ENCODE measurements at places on chromosomes 16 and 17.

DNA sequence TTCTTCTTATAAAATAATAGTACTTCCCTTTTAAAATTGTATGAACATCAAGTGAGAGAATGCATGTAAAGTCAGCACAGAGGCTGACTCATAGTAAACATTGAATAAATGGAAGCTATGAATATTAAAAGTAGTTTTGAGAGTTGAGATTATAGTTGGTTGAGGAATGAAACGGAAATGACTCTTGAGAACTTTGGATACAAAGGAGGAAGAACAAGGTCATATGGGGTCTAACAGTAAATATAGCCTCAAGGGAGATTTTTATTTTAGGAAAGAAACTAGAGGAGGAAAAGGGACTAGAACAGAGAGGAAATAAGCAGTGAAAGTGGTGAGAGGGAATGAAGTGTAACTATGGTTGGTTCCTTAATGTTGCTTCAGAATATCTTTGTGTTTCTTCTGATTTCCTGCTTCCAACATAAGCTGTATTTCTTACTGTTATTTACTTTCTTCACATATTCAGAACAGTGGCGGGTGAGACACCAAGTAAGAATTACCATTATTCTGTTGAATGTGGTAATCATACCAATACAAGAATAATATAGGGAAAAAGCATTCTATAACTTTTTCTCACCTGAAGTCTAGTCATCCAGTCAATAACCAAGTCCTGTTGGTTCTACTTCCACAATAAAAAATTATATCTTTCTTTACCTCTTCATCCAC lies 165.1 kb downstream of the CHD9 start:
- no peak for DNase-seq

GRCh38 chr16:69055008-69055407 lies 50.4 kb upstream of the HAS3 start:
- DNase-seq = no peak

- no peak for DNase-seq
Observed at GRCh38 chr17:46138473-46138872, 54.8 kb downstream of the KANSL1 start.

GRCh38 chr17:32297860-32298259 lies 32.2 kb downstream of the RHBDL3 start:
- DNase-seq = no peak

DNA sequence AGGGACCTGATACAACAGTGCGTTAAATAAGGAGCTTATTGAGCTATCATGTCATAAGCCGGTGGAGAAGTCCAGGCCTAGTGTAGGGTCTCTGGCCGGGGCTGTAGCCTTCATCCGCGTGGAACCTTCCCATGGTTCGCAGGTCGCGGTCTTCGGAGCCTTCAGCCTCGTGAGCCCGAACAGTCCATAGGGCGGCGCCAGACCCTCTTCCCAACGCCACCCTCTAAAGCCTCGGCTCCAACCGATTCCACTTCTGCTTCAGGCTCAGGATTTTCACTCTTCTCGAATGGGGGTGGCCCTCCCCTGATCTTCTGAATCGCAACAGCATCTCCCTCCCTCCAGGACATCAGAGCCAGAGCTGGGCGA lies 10.3 kb upstream of the BRCA1 start:
- DNase-seq = no peak

DNA sequence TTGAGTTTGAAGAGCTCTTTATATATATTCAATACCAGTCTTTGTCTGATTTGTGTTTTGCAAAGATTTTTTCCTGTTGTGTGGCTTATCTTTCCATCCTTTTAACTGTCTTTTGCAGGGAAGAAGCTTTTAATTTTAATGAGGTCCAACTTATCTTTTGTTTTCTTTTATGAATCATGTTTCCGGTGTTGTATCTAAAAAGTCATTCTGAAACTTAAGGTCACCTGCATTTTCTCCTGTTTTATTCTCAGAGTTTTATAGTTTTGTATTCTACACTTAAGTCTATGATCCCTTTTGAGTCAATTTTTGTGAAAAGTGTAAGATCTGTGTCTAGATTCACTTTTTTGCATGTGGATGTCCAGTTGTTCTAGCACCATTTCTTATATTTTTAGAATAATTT lies 24.6 kb upstream of the COX10 start:
- no peak for DNase-seq

DNA sequence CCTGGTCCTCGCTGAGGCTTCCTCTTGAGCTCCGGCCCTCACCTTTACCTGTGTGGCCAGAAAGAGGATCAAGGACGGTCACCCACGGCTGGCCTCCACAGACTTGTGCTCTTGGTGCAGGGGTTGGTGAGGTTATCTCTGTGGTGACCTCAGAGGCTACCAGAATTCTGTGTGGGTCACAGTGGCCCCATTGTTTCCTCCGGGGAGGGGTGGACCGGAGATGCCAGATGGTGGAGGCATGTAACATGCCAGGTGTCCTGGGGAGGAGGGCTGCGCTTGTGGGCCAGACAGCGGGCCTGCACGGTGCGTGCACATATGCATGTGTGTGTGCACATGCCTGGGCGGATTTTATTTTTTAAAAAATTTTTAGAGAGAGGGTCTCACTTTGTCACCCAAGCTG lies 6.3 kb downstream of the SGCA start:
- DNase-seq = no peak

GRCh38 chr17:81025065-81025740 lies 9.7 kb upstream of the BAIAP2 start:
- DNase-seq = no peak

- no peak for DNase-seq
Observed at GRCh38 chr17:11948789-11949188, 48.5 kb downstream of the ZNF18 start.

All from CD4-positive, alpha-beta T cell treated with Interleukin-2 at 100 ng/mL for 4 hours (primary cell).